ENCODE measurements at places on chromosomes 3 and 15.

DNA sequence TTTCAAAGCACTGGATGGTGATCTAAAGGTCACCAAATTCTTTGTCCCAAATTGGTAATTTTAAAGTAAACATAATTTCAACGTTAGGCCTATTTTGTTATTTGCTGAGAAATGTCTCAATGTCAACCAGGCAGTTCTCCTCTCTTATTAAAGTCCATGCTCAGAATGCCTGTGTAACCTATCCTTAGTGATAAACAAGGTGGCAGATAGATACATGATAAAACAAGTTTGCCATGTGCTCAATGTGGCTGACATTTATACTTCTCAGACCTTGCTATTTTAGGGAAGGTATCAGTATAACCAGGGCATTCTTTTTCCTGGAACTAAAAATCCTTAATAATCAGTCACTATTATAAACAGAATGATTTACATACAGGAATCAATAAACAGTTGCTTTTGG is 8.5 kb downstream of the MBNL1 start:
- DNase-seq: no peak

DNA sequence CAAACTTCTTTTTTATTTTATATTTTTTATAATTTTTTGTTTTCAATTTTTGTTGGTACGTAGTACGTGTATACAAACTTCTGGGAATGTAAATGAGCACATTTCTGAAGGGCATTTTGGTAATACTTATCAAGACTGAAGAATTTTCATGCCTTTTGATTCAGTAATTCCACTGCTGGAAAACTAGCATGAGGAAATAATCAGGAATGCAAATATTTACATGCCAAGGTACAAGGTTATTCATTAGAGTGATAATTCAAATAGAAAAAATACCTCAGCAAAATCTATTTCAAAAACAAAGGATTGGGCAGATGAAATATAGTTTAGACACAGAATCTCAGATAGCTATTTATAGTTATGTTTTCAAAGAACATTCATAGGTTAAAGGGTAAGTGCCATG is 128.7 kb downstream of the DMXL2 start:
- DNase-seq: no peak

- DNase-seq: peak; percentile 24
These were observed at the start of gene CEMIP for GRCh38 chr15:80778964-80779657. TSS of gene CEMIP (plus strand) at chr15:80779370. CDS start at chr15:80873880, 94,510 bp downstream.

- DNase-seq: no peak
These were observed 22.2 kb upstream of the ZNF710 start for GRCh38 chr15:89978914-89979313.

DNA sequence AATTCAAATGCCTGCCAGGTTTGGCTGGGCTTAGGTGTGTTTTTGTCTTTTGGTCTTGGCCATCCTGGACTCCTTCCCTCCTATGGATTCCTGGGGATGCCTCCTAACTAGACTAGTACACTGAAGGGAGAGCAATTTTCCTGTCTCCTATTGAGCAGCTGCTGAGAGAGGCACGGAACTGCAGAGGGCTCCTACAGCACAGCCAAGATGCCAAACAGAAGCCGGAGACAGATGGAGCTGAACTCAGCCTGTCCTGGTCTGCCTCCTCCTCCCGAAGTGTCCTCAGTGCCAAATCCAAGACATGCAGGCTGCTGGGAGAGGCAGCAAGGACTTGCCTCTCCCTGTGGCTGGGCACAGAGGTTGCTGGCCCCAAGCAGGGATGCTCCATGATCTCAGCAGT is 256.6 kb upstream of the PROK2 start:
- no peak for DNase-seq

GRCh38 chr15:67776600-67776999 is 48.7 kb upstream of the SKOR1 start:
- DNase-seq: no peak

All from AG04449 (cell line).